ENCODE measurements at places on chromosomes 1 and 21.
A peak's percentile ranks its signal among the peaks of the same experiment; 100 is the strongest.

DNA sequence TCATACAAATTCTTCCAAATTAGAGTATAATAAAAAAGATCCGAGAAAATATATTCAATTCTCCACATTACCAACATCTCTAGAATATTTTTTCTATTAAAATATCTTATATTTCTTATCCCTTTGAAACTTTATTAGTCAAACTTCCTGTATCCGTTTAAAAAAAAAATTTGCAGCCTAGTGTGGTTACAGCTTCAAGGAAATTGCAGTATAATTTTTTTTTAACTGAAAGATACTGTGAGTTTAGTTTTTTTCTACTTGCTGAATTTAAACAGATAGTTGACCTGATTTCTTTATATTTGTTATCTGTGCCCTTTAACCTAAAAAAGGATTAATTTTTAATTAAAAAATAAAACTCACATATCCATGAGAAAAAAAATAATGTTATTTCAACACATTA is 1.5 kb downstream of the RGS18 start:
- DNase-seq: no peak

GRCh38 chr1:117015724-117016123 is 14.2 kb downstream of the CD101 start:
- DNase-seq: no peak

- no peak for DNase-seq
Observed at GRCh38 chr1:160330119-160330518, 12.9 kb downstream of the COPA start.

DNA sequence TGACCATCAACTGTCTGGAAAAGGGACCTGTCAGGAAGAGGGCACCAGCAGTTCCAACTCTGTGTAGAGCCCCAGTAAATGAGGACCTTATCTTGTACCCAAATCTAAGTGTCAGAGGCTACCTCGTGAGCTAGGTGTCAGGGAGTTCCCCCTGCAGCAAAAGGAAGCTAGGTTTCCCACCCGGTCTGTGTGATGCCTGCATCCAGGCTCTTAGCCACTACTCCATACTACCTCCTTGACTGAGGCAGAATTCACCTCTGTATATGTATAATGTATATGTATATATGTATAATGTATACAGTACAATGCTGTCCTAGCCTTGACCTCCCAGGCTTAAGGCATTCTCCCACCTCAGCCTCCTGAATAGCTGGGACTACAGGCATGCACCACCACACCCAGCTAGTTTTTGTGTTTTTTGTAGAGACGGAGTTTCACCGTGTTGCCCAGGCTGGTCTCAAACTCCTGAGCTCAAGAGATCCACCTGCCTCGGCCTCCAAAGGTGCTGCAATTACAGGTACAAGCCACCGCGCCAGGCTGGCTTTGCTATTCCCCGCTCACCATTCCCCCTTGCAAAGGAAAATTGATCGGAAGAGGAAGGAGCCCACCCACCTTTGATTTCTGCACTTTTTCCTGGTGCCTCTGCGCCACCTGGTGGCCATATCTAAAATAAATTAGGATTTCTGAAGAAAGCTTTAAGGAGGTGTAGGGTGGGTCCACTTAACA is 15.7 kb upstream of the LUZP1 start:
- DNase-seq: no peak

DNA sequence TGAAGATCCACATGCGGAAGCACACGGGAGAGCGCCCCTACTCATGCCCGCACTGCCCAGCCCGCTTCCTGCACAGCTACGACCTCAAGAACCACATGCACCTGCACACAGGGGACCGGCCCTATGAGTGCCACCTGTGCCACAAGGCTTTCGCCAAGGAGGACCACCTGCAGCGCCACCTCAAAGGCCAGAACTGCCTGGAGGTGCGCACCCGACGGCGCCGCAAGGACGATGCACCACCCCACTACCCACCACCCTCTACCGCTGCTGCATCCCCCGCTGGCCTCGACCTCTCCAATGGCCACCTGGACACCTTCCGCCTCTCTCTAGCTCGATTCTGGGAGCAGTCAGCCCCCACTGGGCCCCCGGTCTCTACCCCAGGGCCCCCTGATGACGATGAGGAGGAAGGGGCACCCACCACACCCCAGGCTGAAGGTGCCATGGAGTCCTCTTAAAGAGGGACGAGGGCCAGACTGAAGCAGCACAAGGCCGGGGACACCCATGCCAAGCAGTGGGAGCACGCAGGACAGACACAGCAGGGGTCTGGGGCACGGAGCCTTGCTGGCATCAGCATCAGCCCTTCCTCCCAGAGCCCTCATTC is 13.7 kb downstream of the ZBTB7B start:
- no peak for DNase-seq

GRCh38 chr1:159170639-159171038 is 776 bp upstream of the CADM3 start:
- DNase-seq: no peak

DNA sequence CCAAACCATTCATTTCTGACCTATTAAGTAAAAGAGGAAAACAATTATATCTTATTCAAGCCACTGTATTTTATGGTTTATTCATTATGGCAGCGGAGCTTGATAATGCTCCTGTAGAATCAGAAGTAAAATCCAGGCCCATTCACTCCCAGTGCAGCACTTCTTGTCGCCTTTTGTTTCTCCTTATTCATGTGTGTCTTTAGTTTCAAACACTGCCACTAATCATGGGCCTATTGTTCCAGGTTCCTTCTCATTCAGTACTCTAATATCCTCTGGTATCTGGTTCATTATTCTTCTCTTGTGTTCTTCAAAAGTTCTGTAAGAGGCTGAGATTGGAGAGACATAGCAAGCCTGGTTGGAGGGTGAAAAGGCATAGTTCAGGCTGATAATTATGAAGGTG is 218.3 kb downstream of the LRRIQ3 start:
- DNase-seq: no peak

DNA sequence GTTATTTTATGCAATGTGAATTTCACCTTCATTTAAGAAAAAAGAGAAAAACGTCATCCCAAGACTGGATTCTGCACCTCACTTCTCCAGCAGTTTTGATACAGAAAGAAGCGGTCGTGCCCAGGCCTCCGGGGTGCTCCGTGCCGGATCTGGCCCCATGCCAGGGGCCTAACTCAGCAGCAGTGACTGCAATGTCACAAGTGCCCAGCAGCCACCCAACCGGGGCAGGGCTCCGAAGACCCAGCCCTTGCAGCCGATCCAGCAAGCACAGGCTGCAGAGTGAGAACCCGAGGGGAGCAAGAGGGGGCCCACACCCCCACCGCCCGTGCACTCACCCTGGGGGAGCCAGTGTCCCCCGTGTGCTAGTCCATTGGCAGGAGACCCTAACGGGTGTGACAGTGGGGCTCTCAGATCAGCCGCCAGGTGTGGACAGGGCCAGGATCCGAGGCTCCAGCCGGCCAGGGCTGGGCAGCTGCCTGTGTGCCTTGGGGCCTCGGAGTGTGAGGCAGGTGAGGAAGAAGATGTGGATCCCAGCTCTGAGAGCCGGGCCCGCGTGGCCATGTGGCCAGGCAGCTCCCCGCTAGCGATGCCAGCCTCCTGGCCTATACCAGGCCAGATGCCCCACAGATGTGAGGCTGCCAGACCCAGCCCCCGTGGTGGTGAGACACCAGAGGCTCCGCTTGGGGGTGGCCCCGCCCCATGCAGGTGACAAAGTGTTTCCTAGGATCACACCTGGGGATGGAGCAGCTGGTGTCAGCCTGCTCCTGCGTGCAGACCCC is 60.6 kb downstream of the MEGF6 start:
- no peak for DNase-seq

- DNase-seq: no peak
Observed at GRCh38 chr1:27416387-27417111, 24.1 kb downstream of the GPR3 start.

- DNase-seq: peak; percentile 3
Observed at GRCh38 chr1:183685112-183685713, 32.1 kb upstream of the APOBEC4 start.

- DNase-seq: peak; percentile 64
Observed at GRCh38 chr1:97137862-97138514, 416.4 kb downstream of the PTBP2 start.

DNA sequence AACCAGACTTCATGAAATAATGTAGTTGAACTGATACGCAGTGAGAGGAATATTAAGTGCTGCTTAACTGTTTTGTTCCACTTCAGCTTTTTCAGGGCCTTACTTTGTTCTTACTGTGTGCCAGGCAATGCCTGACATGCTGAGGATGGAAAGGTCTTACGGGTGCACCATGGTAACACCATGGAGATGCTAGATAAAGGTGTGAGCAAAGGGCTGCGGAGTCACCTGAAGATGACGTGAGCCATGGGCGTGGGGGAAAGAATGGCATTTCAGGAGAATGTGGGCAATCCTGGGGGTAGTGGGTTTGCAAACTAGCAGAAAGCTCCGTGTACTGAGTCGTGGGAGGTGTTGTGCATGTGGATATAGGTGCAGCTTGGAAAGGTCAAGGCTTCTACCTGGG is 27.3 kb downstream of the MAN1C1 start:
- no peak for DNase-seq

- DNase-seq: no peak
Observed at GRCh38 chr1:117147341-117147831, 25.8 kb upstream of the TRIM45 start.

GRCh38 chr1:77652268-77652667 is 30.2 kb downstream of the ZZZ3 start:
- DNase-seq: peak; percentile 22

DNA sequence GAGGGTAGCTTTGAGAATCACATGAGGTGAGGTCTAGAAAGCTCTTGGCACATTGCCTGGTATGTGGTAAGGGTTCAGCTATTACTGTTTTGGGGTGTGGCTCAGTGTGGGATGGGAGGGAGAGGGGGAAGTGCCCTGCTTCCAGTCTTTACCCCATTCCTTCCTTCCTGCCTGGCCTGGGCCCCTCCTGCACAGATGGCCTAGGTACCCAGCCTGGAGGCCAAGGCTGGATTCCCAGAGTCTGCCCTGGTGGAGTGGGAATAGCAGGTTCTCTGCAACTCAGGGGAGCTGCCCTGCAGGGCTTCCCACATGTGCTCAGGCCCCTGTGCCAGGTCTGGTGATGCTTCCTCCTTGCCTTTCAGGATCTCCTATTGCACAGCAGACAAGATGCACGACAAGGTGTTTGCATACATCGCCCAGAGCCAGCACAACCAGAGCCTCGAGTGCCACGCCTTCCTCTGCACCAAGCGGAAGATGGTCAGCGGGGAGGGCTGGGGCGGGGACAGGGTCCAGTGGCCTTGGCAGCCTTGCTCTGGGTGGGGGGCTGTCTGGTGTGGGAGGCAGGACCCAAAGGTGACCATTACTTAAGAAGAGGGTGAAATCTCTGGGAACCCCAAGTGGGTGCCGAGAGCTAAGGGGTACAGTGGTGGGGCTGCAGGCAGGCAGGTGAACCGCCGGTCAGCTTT is 13.5 kb downstream of the LDLRAP1 start:
- peak; percentile 71 for DNase-seq

- no peak for DNase-seq
Observed at GRCh38 chr1:42418516-42418915, 37.3 kb downstream of the ZMYND12 start.

- no peak for DNase-seq
Observed at GRCh38 chr1:51314974-51315373, 15.4 kb downstream of the TTC39A start.

DNA sequence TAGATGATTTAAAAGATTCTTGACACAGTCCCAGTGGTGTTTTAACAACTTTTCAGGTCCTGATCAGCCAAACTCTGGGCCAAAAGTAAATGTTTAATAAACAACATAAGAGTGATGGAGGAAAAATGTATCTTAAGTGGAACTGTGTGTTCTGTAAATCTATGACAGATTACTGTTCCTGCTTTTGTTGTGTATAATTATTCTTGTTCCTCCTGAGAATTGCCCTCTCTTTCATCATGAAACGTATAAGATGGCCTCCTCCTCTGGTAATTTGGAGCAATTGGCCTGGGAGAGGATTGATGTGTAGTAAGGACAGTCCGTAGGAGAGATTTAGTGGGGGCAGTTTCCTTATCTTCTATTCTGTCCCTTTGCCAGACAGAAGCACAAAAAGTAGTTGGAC is 34.5 kb downstream of the GALNT2 start:
- DNase-seq: no peak

DNA sequence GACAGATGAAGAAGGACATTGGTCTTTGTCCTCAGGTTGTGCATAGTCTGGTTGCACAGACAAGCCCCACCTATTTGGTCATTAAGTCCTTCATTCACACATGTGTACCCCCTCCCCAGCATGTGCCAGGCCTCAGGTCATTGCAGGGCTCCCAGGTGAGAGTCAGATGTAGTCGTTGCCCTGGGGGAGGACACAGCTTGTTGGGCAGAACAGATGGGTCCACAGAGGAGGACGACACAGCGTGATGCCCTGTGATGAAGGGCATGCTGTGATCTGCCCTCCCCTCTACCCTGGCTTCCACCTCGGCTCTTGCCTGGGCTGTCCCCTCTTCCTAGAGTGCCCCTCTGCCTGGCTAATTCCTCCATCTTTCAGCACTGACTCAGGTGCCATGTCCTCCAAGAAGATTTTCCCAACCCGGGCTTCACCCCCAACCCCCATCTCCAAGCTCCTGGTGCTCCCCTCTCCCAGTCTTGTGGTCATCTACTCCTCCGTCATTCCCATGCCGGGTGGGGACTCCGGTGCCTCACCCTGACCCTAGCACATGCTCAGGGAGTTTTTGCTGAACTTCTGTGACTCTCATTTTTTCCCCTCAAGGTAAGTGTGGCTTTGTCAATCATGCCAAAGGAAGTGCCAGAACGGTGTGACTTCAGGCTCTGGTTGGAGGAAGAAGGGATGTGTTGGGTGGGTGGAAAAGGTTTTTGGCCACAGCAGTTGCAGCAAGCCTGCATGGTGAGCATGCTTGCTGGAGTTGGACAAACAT is 220.5 kb downstream of the FOXD2 start:
- no peak for DNase-seq

- DNase-seq: peak; percentile 36
Observed at GRCh38 chr1:112866151-112866550, 89.8 kb downstream of the SLC16A1 start.

GRCh38 chr1:94033849-94034248 is 87.1 kb downstream of the ABCA4 start:
- no peak for DNase-seq

- DNase-seq: no peak
Observed at GRCh38 chr1:230633469-230633868, 8.8 kb upstream of the COG2 start.

DNA sequence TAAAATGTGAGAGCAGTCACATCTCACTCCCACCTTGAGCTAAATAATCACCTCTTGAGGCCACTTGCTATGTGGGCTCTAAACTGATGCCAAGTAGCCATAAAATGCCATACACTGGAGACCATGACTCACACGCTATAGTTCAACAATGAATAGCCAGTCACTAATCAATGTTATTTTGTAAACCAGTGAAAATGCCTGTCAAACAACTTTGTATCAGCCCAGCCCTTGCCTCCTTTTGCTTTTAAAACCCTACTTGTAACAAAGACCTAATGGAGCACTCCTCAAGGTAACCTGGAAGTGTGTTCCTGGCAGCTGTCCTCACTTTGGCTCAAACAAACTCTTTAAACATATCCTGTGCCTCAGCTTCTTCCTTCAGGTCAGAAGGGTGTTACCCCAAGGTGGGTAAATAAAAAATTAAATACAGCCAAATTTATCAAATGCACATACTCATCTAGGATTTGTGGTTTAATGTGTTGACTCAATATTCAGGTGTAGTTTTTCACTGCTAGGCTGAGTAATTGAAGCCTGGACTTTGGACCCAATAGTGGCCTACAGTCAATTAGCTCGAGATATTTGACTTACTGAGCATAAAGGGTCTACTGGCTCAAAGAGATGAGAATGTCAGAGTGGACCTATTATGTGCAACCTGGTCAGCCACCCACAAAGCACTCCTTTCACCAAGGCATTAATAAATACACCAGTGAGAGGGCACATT is 154.3 kb downstream of the COQ8A start:
- no peak for DNase-seq

Measured in HS-27A (cell line).